ENCODE measurements at places on chromosomes 16 and 17. TPM values are rescaled to one million over a fixed set of nuclear protein-coding genes. Genes with fewer than 3 reads are reported as not detected.

GRCh38 chr16:22641131-22641628 is 130.5 kb downstream of the NPIPB5 start:
- no peak for DNase-seq

DNA sequence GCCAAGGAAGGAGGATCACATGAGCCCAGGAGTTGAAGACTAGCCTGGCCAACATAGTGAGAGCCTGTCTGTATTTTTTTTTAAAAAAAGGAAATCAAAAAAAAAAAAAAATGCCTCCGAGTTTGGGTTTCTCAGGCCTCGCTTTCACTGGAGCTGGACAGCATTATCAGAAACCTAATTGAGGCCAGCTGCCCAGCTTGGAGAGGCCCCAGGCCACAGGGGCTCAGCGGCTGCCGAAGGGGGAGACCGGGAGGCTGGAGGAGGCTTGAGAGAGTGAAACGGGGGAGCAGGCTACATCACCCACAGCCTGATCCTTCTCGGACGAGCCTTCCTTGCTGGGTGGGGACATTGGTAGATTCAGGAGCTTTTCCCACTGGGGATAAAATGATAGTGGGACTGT is 5.1 kb downstream of the TTYH2 start:
- no peak for DNase-seq

DNA sequence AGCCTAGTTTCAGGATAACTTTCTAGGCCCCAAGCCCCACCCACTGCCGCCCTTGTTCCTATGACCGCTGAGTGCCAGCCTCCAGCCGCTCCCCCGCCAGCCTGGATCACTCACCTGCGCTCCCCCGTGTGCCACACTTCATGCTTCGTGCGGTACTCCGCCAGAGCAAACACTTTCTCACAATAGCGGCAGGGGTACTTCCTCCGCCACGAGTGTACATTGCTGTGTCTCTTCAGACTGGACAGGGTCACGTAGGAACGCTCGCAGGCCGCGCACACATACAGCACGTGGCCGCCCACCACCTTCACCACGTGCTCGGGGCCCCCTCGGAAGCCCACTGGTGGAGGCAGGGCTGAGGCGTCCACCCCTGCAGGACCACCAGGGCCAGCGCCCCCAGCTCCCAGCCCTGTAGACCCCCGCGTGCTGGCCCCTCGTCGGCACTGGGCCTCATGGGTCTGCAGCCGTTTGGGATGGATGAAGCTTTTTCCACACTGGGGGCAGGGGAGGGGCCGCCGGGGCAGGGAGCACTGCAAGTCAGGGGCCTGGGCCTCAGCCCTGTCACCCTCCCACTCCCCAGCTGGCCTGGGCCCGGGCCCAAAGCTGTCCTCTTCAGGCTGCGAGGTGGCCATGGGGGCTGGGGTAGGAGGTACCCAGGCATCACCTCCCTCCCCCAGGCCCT is 13.7 kb downstream of the ZBTB4 start:
- no peak for DNase-seq

DNA sequence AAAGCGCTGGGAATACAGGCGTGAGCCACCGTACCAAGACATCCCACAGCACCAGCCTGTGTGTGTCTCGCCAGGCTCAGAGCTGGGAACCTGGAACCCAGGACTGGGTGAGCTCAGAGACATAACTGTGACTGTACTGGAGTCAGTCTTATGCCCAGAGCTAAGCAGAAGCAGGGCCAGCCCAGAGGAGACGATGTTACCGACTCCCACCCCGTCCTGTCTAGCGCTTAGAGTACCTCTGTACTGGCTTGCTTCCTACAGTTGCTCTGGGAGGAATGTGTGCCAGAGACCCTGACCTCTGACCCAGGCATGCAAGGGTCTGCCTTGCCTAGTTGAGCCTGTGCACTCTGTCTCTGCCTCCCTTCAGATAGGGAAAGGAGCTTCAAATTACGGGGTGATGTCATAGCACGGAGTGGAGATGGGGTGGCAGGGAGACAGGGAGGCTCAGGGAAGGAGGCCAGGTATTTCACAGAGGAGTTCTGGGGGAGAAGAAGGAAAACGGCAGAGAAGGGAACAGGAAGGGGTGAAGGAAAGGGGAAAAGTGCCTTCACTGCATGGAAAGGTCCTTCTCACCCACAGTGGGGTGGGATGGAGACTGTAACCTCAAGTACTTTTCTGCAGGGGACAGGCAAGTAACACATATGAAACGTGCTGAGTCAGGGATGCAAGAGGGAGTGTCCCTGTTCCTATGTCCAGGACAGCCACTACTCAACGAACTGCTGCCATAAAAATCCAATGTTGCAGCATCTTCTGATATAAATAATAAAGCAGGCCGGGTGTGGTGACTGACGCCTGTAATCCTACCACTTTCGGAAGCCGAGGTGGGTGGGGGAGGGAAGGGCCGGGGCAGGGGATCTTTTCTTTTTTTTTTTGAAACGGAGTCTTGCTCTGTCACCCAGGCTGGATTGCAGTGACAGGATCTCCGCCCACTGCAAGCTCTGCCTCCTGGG is 5.8 kb upstream of the ARMC5 start:
- no peak for DNase-seq

DNA sequence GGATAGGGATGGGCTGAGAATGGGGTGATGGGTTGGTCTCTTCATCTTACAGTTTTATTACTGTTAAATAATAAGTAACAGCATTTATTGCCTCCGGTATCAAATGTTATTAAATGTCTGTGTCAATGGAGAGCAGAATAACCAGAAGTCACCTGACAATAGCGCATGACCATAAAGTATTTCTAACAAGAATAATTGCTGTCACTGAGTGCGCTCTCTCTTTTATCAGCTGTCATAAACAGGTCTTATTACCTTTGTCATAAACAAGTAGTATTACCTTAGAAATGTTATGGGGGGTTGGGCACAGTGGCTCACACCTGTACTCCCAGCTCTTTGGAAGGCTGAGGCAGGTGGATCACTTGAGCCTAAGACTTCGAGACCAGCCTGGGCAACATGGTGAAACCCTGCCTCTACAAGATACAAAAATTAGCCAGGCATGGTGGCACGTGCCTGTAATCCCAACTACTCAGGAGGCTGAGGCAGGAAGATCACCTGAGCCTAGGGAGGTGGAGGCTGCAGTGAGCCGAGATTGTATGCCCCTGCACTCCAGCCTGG is 120.6 kb downstream of the MAP2K6 start:
- no peak for DNase-seq

Gene TUBG2
- total RNA-seq: 25.3 TPM

All from esophagus muscularis mucosa (tissue), 4 donors.